Sciatic nerve (tissue), 2 donors: ENCODE measurements at places on chromosomes 5 and 9.

DNA sequence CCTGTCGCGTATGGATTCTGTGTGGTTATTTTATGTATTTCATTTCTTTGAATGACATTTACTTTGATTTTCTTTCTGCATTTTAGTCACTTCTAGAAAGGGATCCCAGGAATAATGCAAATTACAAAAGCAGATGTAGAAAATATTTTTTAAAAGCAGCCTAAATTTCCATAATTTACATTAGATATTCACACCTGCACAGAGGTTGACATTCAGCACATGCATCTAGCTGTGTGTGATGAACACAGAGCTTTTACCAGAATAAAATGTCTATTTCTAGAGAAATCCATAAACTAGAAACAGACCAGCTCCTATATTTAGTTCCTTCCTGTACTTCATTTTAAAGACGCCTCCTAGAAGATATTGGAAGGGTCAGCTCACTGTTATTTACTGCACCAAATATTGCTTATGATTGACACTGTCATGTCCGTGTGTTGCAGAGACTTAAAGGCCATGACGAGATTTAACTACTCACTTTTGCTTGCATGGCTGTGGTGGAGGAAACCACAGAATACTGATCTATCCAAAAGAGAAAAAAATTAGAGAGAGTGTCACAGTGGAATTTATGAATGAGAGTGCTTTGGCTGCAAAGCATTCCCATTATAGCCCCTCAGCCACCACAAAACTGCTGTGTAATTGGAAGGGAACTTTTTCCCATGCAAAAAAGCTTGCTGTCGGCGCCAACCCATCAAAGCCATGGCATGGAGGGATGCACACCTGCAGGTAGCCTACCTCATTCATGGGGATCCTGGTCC lies 58.1 kb downstream of the EBF1 start:
- DNase-seq: no peak

GRCh38 chr9:135394131-135394530 lies 85.5 kb upstream of the PPP1R26 start:
- no peak for DNase-seq

GRCh38 chr5:111227801-111228200 lies 3.6 kb downstream of the CAMK4 start:
- DNase-seq: no peak

- no peak for DNase-seq
Measured at GRCh38 chr9:124899845-124900244, 37.9 kb downstream of the ARPC5L start.

GRCh38 chr9:4983601-4984165 lies 1.4 kb upstream of the JAK2 start:
- no peak for DNase-seq

- DNase-seq: no peak
Measured at GRCh38 chr5:87524217-87524616, 111.5 kb upstream of the CCNH start.

DNA sequence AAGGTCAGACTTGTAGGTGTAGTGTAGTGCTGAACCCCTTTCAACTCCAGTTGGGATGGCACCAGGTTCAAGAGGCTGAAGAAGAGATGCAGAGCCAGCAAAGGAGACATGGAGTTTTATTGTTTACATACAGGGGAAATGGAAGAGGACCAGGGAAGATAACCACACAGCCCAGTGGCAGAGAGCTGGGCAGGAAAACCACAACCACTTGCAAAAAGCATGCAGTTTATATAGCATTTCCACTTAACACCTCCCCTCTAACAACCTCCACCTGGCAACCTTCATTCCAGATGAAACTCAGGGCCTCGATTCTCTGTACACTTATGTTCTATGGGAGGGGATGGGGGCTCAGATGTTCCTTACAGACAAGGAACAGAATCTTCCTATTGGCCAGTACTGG lies 56.9 kb downstream of the SNX24 start:
- DNase-seq: no peak

GRCh38 chr5:160605266-160605665 lies 183.6 kb downstream of the PTTG1 start:
- DNase-seq: no peak

GRCh38 chr9:99415606-99416005 lies 193.5 kb downstream of the SEC61B start:
- DNase-seq: no peak

DNA sequence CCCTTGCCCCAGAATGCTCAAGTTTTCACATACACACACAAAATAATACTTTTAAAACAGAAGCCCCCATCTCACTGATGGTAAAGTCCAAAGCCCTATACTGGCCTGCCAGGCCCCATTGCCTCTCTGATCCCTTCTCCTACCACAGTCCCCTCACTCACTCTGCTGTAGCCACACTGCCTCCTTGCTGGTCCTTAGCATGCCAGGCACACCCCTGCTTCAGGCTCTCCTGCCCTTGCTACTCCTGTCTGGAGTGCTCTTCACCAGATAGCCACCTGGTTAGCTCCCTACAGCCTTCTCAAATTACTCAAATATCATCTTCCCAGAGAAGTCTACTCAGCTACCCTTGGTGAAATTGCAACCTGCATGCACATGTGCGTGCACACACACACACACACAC lies 177.5 kb downstream of the C5orf15 start:
- no peak for DNase-seq

- DNase-seq: no peak
Measured at GRCh38 chr9:114888607-114889006, 41.8 kb downstream of the TNFSF8 start.

- DNase-seq: no peak
Measured at GRCh38 chr9:109912082-109912582, 132.1 kb downstream of the PALM2AKAP2 start.
